ENCODE measurements at places on chromosomes 7 and 10.

DNA sequence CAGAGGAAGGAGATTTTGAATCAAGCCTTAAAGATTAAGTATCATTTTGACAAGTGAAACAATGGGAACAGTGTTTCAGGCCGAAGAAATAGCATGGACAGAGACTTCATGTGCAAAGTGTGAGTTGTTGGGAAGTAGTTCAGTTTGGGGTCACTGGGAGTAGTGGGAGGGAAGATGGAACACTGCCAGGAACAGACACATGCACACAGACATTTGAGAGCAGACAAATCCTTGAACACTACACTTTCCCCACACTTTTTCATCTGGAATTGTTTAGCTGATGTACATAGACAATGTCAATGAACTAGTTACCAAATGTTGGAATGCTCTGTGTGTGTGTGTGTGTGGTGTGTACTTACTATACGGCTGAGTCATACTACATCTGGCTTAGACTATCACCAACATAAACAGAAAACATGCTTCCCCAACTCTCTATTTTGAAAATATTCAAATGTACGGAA is 52.4 kb upstream of the LRRC17 start:
- DNase-seq: no peak

GRCh38 chr7:23918286-23918685 is 208.3 kb downstream of the STK31 start:
- DNase-seq: no peak

DNA sequence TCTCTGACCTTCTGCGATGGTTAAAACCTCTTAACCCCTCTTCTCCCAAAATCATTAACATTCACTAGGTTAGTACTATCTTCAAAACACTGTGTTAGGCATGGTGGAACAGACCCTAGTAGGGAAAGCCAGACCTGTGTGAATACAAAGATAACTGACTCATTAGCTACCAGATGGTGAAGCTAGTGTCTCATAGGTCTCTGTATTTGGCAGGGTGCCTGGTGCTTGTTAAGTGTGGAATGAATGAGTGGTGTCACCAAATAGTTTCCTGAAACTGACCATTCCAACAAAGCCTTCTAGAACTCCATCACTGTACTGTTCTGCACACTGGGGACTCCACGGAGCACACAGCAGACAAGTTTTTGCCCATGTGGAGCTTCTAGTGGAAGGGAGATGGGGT is 27.7 kb upstream of the TM9SF3 start:
- DNase-seq: no peak

DNA sequence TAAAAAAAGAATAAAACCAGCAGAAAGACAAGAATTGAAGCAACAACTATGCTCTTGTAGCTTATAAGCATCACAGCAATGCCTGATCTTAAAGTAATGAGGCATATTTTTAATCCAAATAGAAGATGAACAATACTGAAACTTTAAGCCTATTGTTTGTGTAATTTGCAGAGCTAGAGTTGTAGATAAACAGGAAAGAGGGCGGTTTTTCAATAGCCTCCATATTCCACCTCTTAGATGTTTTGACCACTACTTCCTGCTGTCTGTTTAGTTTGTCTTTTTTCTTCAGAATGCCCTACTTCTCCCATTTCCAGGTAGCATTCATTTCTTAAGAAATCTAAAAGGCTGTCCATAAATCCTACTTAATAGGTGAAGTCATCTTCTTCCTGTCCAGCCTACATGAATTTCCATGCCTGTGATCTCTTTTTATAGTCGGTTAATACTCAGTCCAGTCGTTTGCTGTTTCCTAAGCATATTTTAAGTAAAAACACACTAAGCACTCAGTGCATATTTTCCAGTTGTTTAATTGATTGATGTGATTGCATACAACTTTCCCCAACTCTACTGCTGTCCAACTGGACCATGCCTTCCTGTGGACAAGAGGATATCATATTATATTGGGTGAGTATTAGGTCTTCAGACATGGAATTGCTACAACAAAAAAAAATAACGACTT is 308.1 kb downstream of the TFEC start:
- no peak for DNase-seq

DNA sequence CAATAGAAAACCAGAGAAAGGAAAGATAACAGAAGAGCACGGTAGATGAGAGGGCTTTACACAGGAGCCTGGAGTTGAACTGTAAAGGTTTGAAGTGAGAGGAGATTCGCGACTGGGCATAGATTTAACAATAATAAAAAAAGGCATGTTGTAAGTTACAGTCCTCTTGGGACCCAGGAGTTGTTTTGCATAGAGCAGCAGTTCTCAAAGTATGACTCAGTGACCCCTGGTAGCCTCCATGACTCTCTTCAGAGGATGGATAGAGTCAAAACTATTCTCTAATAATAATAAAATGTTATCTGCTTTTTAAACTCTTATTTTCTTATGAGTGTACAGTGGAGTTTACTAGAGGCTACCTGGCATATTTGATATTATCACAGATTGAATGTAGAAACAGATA is 262.3 kb downstream of the SORCS3 start:
- DNase-seq: no peak

DNA sequence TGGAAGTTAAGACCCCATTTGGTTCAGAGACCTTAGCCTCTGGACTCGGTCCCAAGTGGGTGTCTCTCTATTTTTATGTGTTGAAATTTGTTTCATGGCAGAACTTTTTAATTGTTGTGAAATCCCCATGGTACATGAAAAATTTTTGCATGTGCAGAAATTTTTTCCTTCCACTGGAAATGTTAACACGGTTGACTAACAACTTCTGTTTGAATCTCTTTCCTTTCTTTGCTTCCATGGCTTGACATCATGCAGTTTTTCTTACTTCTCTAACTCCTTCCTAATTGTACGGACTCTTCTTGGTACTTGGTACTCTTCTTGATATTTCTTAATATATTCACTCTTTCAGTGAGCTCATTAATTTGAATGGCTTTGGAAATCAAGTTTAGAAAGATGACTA is 18.3 kb downstream of the MDFIC start:
- DNase-seq: no peak

- DNase-seq: no peak
Measured at GRCh38 chr7:96508371-96508770, 186.5 kb upstream of the SLC25A13 start.

DNA sequence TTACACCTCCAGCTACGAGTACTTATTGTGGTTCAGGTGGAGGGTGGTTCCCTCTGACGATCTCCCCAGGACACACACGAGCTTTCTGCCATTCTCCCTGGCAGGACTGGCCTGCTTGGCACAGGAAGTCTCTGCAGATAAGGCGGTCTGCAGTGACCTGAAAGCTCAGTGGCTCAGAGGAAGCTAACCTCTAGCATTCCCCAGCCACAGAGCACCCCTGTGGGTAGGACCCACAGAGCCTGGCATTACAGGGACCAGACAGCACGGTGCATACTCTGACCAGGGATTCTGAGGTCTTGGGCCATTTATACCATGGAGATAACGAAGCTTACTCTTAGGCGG is 1.9 kb upstream of the GPR146 start:
- DNase-seq: no peak

DNA sequence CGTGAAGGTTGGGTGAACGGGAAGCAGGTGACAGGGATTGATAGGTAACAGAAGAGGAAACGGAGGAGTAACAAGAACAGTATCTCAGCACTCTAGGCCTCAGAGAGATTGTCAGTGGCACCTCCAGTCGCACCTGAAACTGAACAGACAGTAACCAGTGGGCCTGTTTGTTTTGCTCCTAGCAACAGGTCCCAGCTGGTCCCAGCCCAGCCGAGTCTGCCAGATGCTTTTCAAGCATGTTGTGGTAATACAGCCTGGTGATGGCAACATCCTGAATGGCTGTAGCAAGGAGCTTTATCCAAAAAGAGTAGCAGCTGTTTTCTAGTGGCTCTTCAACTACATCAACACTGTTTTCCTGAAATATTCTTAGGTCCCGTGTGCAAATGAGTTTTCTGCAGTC is 4.7 kb downstream of the CACNB2 start:
- peak; percentile 6 for DNase-seq

- no peak for DNase-seq
Measured at GRCh38 chr7:121198502-121198901, 130.3 kb upstream of the WNT16 start.

- no peak for DNase-seq
Measured at GRCh38 chr10:9709849-9710248, 1307.8 kb upstream of the CELF2 start.

GRCh38 chr10:44673245-44673983 is 237.7 kb upstream of the TMEM72 start:
- DNase-seq: no peak

- no peak for DNase-seq
Measured at GRCh38 chr10:112363696-112364688, 9.9 kb upstream of the ACSL5 start.

- no peak for DNase-seq
Measured at GRCh38 chr7:35512716-35513115, 182.2 kb downstream of the HERPUD2 start.

GRCh38 chr7:142887282-142888015 is 1.9 kb upstream of the TRPV6 start:
- no peak for DNase-seq

Measured in hypothalamus (tissue), 51 donors.